ENCODE measurements at places on chromosomes 11 and 22. TPM values are rescaled to one million over a fixed set of nuclear protein-coding genes. Genes with fewer than 3 reads are reported as not detected.
A peak's percentile ranks its signal among the peaks of the same experiment; 100 is the strongest.

DNA sequence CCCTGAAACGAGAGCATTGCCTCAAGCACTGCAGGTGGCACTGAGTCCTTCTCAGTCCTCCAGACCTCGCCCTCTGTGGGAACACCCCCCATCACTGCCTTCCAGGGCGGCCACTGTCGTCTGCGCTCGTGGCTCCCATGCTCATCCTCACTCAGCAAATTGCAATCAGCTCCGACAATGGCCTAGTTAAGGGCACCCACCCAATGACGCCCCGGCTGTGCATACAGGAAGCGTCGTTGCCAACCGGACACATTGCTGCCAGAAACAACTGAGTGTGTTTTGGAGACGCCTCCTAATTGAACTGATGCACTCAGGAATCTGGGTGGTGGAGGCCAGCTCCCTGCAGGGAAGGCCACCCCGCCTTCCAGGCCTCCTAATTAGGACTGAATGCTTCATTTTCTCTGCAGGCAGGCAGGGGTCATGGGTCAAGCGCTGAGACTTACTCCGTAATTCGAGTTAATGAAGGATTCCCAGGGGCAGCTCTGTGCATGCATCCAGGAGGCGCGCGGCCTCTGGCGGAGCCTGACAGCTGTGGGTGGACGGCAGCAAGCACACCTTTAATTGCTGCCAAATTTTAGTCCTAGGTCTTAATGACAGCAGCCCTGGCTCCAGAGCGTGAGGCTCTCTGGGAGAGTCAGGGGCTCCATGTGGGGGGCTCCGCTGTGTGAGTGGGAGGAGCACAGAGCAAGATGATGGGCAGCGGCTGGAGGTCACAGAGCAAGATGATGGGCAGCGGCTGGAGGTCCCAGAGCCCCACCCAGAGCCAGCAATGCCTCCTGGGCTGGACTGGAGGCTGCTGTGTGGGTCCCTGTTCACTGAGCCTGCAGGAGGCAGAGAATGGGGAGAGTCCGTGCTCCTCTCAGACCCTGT is 199.0 kb downstream of the BRD1 start:
- H3K27ac ChIP-seq, result peak overlapping the region; percentile 67
- peak overlapping the region; percentile 41 for H3K4me3 ChIP-seq
- no peaks in the 10 kb centered on the region for H3K36me3 ChIP-seq
- peaks cover 32% of the 10 kb centered on the region for H3K27me3 ChIP-seq
- no peak for DNase-seq

- no peaks in the 10 kb centered on the region for H3K36me3 ChIP-seq
- DNase-seq, result no peak
- H3K27me3 ChIP-seq, result no peaks in the 10 kb centered on the region
- H3K4me3 ChIP-seq, result no peak overlapping the region
- peaks cover 16% of the 10 kb centered on the region for H3K4me1 ChIP-seq
These were observed 28.8 kb downstream of the TOB2 start for GRCh38 chr22:41417622-41418390.

- no peaks in the 10 kb centered on the region for H3K36me3 ChIP-seq
- H3K27me3 ChIP-seq, result no peaks in the 10 kb centered on the region
- DNase-seq, result peak; percentile 81
- H3K4me1 ChIP-seq, result peaks cover 34% of the 10 kb centered on the region
- no peak overlapping the region for H3K4me3 ChIP-seq
- H3K27ac ChIP-seq, result no peak overlapping the region
These were observed 8.4 kb downstream of the LRRC10B start for GRCh38 chr11:61516675-61517572.

DNA sequence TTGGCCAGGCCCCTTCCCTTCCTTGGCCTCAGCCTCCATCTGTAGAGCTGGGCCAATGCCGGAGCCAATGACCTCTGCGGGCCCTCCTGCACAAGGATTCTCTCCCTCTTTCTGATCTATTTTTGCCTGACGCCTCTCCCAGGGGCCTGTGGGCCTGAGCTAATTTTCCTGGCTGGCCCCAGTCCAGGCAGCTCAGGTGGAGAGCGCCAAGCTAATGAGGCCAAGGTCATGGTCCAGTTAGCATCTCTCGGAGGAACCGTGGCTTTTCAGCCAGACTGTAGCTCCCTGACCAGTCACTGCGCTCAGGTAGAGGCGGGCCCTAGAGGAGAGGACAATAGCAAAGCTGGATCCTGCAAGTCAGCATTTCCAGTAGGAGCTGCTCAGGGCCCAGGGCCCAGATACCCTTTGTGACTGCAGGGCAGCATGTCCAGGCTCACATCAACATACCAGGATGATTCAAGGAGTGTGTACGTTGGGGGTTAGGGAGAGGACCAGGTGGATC is 43.5 kb downstream of the APOL3 start:
- no peak for DNase-seq
- H3K27me3 ChIP-seq, result no peaks in the 10 kb centered on the region
- H3K36me3 ChIP-seq, result no peaks in the 10 kb centered on the region
- H3K4me3 ChIP-seq, result no peak overlapping the region
- no peaks in the 10 kb centered on the region for H3K4me1 ChIP-seq

DNA sequence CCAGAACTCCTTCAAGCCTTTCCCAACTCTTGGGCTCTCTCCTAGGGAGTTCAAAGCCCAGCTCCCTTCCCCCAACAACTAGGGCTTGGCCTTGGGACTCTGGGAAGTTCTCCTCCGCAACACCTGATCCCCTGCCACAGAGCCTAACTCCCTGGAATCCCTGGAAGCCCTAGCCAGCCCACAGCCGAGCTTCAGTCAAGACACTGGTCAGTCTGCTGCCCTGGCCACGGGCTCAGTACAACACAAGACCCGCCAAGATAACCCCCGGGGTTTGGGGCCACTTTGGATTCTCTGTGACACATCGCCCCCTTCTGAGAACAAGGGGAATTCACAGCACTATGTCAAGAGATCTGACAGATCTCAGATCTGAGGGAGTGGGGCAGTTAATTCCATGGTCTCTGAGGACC is 58.3 kb downstream of the SLC22A12 start:
- H3K27me3 ChIP-seq, result peaks cover 33% of the 10 kb centered on the region
- peak overlapping the region; percentile 35 for H3K27ac ChIP-seq
- H3K36me3 ChIP-seq, result no peaks in the 10 kb centered on the region
- H3K4me3 ChIP-seq, result no peak overlapping the region
- H3K4me1 ChIP-seq, result peaks cover 28% of the 10 kb centered on the region
- no peak for DNase-seq

- peaks cover 4% of the 10 kb centered on the region for H3K4me1 ChIP-seq
- no peak overlapping the region for H3K4me3 ChIP-seq
- no peaks in the 10 kb centered on the region for H3K36me3 ChIP-seq
- H3K27ac ChIP-seq, result no peak overlapping the region
- no peak for DNase-seq
These were observed 24.6 kb downstream of the MMP27 start for GRCh38 chr11:102680945-102681344.

DNA sequence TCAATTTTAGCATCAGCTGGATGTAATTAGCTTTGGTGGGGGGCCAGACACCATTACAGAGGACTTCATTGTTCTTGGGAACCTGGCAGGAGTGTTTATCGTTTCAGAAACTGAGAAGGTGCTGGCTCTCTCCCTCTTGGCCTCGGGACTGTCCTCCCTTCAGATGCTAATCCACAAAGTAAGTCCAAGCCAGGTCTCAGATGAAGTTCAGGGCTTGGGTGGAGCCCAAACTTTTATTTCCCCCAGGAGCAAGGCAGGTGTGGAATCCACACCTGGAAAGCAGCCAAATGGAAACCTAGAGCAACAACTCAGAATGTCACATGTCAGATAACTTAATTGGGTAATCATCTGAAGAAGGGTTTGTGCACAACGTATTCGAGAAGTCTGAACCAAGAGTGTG is 119.2 kb downstream of the ME3 start:
- peaks cover under 1% of the 10 kb centered on the region for H3K4me1 ChIP-seq
- H3K27me3 ChIP-seq, result no peaks in the 10 kb centered on the region
- H3K4me3 ChIP-seq, result no peak overlapping the region

GRCh38 chr11:11948242-11948947 is 60.0 kb downstream of the DKK3 start:
- peaks cover 13% of the 10 kb centered on the region for H3K36me3 ChIP-seq
- no peaks in the 10 kb centered on the region for H3K4me1 ChIP-seq
- no peak overlapping the region for H3K4me3 ChIP-seq
- peak overlapping the region; percentile 89 for H3K27ac ChIP-seq
- no peaks in the 10 kb centered on the region for H3K27me3 ChIP-seq

GRCh38 chr11:68684385-68685356 is at the start of gene GAL:
Gene GAL, plus strand, starts transcription at chr11:68684544. Its CDS starts 380 bp downstream, at chr11:68684924.
- no peaks in the 10 kb centered on the region for H3K36me3 ChIP-seq
- DNase-seq, result no peak
- no peak within 1 kb of the TSS for H3K27ac ChIP-seq
- peaks cover 75% of the 10 kb centered on the region for H3K27me3 ChIP-seq
- H3K4me3 ChIP-seq, result peak within 1 kb of the TSS; percentile 38
- no peaks in the 10 kb centered on the region for H3K4me1 ChIP-seq

DNA sequence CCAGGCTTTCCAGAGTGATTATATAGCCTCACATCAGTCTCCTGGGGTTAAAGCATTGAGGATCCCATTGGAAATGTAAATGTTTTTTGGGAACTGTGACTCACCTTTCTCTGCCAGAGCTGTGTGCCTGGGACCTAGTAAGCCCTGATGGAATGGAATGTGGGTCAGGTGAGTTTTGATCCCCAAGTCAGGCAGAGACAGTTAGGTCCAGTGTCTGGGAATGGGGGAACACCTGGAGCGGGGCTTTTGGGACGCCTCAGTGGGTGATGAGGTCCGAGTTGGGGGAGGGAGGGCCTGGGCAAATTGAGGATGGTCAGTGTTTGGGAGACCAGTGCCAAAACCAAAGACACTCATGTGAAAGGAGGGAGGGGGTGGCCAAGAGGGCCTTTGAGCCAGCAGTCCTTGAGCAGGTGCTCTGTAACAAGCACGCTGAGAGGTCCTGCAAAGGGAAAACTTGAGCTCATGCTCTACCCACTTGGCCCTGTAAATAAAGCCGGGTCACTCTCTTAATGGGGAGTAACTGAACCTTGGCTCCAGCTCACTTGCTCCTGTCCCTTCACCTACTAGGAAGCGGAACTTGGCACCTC is 104.7 kb downstream of the NAV2 start:
- peaks cover 32% of the 10 kb centered on the region for H3K4me1 ChIP-seq
- no peak overlapping the region for H3K27ac ChIP-seq
- no peak for DNase-seq
- H3K36me3 ChIP-seq, result peaks cover 2% of the 10 kb centered on the region

The SLC22A6 gene
- not detected for total RNA-seq

The MFRP gene
- total RNA-seq, result not detected

The TMEM191C gene
- total RNA-seq, result 2.1 TPM

The NLRP6 gene
- not detected for total RNA-seq

The OR6M1 gene
- total RNA-seq, result not detected

The CD3D gene
- not detected for total RNA-seq

The CENATAC gene
- 32.5 TPM for total RNA-seq
